ENCODE measurements at places on chromosomes 2 and 18. TPM values are rescaled to one million over a fixed set of nuclear protein-coding genes. Genes with fewer than 3 reads are reported as not detected.
A peak's percentile ranks its signal among the peaks of the same experiment; 100 is the strongest.

The DSG2 gene
- total RNA-seq, result 4.7 TPM

The RAX gene
- 2.0 TPM for total RNA-seq

The DOK6 gene
- total RNA-seq, result 39.6 TPM

DNA sequence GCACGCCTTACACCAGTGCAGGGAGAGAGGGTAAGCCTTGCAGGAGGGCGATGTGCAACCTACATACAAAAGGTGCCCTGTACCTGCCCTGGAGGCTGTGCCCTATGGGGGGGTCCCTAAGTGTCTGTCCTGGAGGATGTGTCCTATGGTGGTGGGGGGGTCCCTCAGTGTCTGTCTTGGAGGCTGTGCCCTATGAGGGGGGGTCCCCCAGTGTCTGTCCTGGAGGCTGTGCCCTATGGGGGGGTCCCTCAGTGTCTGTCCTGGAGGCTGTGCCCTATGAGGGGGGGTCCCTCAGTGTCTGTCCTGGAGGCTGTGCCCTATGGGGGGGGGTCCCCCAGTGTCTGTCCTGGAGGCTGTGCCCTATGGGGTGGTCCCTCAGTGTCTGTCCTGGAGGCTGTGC is 216.6 kb downstream of the HDAC4 start:
- DNase-seq, result no peak

DNA sequence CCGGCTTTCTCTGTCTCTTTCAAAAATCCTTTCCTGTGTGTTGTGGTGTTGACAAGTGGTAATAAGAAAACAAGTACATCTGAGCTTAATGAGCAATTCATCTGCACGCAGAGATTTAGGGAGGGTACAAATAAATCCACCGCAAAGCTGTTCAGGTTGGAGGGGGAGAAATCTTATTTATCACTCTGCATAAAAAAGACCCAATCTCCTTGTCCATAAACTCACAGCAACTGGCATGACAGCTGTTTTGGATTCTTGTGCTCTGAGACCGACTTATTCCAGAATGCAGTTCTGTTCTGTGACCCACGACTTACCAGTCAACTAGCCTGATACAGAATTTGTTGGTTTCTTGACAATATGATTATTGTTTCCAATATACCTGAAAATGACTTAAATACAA is 380.1 kb downstream of the SOX11 start:
- DNase-seq, result no peak

DNA sequence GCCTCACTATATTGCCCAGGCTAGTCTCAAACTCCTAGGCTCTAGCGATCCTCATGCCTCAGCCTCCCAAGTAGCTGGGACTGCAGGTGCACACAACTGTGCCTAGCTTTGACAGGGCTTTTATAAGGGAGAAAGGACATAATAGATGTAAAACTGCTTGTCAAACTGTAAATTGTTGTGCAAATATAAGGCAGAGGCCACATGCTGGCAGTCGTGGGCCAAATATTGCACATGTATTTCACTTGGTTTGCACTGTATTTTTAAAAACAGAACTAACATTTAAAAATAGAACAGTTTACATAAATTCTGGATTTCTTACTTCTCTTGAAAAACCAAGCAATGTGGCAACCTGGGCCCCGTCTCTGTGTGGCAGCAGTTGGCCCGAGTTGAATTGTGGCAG is 31.2 kb upstream of the MYO3B start:
- DNase-seq, result no peak

DNA sequence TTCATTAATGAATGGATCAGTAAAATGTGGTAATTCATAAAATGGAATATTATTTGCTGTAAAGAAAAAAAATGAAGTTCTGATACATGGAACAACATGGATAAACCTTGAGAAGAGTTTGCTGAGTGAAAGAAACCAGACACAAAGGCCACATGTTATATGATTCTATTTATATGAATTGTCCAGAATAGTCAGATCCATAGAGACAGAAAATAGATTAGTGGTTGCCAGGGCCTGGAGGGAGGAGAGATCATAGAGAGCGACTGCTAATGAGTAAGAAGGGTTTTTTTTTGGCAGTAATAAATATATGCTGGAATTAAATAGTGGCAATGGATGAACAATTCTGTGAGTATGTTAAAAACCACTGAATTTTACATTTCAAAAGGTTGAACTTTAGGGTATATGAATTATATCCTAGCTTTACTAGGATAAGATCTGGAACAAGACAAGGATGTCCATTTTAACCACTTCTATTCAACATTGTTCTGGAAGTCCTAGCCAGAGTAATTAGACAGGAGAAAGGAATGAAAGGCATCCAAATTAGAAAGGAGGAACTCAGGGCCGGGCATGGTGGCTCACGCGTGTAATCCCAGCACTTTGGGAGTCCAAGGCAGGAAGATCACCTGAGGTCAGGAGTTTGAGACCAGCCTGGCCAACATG is 48.8 kb downstream of the MAPRE2 start:
- DNase-seq, result no peak

DNA sequence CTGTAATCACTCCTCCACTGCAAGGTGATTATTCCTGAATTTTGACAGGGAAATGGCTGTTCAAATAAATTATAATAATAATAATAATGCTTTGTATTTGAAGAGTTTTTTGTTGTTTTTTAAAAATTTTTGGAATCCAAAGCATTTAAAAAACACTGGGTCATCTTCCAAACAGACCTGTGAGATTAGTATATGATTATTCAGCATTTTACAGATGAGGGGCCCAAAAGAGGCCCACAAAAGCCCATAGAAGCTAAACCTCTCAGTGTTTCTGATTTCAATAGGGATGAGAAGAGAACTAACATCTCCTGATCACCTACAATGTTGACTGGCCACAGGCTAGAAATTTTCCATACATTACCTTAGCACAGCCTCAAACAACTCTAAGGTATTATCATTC is 8.0 kb upstream of the POLR2D start:
- DNase-seq, result no peak

- DNase-seq, result no peak
These were observed 320.9 kb upstream of the ETAA1 start for GRCh38 chr2:67076239-67076624.

GRCh38 chr2:39725401-39725800 is 53.7 kb downstream of the THUMPD2 start:
- no peak for DNase-seq

- no peak for DNase-seq
These were observed 12.7 kb downstream of the SALL3 start for GRCh38 chr18:78992041-78993011.

DNA sequence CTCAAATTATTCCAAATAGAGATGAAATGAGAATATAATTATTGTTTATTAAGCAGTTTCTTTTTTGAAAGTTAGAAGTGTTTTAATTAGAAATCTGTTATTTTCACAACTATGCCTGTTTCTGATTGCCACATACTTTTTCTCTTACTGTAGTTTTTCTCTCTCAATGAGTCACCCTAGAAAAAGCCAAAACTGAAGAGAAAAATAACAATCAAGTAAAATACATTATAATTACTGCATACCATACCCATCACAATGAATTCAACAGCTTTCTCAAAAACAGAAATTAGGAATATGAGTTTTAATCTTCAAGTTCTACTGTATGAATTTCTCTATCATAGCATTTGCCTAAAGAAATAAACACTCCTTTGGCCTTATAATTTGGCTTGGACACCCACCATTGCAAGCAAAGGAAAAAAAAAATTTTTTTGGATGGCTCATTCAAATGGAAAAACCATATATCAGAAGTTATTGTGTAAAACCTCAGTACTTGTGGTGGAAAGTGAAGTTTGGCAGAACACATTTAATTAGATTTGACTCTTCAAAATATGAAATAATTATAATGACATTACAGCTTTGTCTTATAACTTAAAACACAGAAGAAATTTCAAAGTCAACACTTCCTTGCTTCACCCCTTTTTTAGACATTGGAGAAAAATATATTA is 138.5 kb downstream of the DYM start:
- DNase-seq, result no peak

- no peak for DNase-seq
These were observed 26.2 kb downstream of the CYRIA start for GRCh38 chr2:16639431-16639830.

- DNase-seq, result no peak
These were observed 360.1 kb upstream of the RND3 start for GRCh38 chr2:150847578-150847977.

GRCh38 chr18:77369644-77370043 is 120.0 kb downstream of the GALR1 start:
- DNase-seq, result no peak

DNA sequence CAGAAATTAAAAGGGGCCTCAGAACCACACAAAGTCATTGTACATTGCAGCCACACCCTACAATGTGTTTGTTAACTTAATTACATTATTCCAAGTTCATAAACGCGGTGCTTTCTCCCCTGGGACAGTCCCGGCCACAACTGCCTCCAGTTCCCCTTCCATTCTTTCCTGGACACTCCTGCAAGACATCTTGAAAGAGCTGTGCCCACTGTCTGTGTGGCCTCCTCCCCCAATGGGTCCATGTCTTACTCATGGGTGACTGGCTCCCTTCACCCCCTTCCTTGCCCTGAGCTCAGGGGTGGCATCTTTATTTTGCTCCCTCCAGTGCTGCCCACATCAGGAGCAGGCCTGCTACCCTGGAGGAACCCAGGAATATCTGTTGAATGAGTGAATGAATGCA is 287.7 kb downstream of the MYT1L start:
- DNase-seq, result no peak

- no peak for DNase-seq
These were observed 61.3 kb upstream of the PAX3 start for GRCh38 chr2:222360146-222360545.

DNA sequence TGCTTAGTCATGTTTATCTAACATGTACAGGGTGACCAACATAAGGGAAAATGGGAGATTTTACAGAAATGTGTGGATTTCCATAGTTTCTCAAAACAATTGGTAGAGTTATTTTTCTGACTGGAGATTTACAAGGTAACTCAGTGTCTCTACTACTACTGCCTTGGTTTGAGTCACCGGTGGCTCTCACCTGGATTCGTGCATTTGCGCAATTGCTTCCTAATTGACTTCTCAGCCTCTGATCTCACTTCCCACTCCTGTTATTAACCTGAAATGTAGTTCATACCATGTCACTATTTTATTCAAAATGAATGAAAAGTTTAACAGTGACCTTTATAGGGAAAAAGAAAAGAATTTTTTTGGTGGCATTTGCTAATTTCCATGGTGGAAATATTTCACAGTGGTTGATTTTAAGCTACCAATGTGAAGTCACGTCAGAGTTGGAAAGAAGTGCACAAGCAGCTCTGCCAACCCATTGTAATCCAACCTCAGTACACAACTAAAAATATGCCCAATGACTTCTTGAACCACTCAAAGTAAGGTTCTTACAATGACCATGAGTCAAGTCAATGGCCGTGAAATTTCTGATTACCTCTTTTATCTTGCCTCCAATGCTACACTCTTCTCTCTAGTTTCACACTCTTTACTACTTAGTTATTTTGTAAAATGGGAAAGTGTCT is 94.0 kb downstream of the NYAP2 start:
- DNase-seq, result no peak

- DNase-seq, result no peak
These were observed 26.1 kb upstream of the SETBP1 start for GRCh38 chr18:44654573-44654972.

DNA sequence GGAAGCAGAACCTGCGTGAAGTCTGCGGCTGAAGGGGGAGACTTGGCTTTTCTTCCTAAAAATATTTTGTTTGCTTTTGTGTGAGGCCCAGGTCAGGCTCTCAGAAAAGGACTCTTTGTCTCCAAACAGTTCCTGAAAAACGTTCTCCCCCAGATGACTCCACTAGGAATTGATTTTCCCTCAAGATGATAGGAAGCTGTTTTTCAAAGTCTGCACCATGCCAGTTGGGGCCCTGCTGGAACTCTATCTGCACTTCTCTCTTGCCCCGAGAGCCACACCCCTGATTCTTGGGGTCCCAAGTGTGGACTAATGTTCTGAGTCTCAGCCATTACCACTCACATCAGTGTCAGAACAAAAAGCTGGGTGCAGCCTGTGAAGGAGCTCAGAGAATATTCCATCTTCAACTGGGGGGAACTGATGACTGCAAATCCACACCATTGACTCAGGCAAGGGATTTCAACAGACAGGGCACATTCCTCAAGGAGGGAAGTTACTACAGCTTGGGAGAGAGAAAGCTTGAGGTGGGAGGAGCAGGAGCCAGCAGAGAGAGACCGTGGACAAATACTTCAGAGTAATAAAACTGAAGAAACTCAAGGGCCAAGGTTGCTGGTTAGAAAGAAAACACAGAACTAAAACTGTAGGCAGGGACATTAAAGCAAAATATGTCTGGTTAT is 768.3 kb downstream of the RNF144A start:
- DNase-seq, result no peak

GRCh38 chr18:51724790-51725721 is 527.6 kb upstream of the MEX3C start:
- no peak for DNase-seq

DNA sequence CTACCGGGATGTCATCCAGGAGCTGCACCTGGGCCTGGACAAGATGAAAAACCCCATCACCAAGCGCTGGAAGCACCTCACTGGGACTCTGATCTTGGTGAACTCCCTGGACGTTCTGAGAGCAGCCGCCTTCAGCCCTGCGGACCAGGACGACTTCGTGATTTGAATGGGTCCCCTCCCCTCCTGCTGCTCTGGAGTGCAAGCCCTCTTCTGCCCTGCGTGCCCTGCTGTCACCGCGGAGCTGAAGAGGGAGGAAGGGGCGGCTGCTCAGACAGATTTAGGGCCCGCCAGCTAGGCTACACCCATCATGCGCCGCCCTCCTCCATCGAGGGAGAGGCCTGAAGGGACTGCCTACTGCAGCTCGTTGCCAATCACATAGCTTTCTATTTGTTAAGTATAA is 101.8 kb downstream of the SH3BP4 start:
- DNase-seq, result no peak

DNA sequence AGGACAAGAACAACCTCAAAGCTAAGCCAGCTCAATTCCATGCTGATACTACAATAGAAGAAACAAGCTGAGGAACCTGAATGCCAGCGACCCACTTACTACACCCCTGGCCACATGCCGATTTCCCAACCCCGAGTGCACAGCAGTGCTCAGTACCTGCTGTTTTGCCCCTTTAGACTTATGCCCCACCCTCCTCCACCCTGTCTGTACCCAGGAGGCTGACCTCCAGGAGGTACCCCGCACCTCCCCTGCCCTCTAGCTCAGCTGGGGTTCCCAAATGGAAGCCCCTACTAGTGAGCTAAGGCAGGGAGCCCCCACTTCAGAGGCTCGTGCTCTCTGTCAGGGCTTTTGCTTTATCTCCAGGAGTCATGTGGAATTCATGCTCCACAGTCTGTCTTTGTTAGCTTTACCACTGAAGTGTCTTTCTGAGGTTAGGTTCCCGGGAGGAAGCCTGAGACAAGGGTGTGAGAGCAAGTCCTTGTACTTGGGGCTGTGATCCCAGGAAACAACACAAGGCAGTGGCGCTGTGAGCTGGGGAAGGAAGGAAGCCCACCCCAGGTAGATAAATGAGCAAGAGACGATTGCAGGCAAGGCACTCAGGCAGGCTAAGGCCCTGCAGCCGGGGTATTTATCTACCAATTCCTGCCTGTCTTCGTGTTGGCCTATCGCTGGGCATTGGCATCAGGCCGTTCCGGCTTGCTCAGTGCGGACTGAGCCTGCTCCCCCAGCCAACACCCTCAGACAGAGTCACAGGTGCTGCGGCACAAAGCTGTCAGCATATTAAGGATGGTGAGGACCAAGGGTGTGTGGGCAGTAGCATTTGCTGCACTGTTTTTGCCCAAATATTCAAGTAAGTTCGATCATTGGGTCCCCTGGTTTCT is 220.5 kb downstream of the CYP26B1 start:
- DNase-seq, result no peak

- DNase-seq, result peak; percentile 54
These were observed 256.4 kb downstream of the MEIS1 start for GRCh38 chr2:66691031-66691965.
